HL-60 (cell line): ENCODE measurements at places on chromosomes 12 and 14.

- DNase-seq: no peak
Observed at GRCh38 chr12:30959110-30959710, 32.7 kb downstream of the TSPAN11 start.

GRCh38 chr12:94287245-94287628, 138.9 kb downstream of the PLXNC1 start:
- DNase-seq: no peak

DNA sequence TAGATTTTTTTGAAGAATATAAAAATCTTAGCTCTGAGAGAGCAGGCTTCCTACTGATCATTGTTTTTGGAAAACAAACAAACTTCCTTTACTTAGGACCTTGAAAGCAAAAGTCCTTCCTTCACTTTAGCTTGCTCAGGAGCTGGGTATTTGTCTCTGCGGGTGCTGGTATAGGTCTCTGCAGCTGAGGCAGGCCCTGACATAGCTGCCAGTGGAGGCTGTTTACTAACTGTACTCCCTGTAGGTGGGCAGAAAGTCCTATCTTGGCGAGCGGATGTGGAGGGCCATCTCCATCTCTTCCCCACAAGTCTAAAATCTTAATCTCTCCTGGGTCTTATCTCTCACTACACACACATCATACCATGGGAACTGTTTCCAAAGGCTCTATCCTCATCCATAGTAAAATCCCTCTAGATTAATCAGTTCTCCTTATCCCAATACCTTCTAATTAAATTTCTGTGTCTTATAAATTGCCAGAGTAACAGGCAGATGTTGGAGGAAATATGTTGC, 4.1 kb upstream of the MIA2 start:
- no peak for DNase-seq

DNA sequence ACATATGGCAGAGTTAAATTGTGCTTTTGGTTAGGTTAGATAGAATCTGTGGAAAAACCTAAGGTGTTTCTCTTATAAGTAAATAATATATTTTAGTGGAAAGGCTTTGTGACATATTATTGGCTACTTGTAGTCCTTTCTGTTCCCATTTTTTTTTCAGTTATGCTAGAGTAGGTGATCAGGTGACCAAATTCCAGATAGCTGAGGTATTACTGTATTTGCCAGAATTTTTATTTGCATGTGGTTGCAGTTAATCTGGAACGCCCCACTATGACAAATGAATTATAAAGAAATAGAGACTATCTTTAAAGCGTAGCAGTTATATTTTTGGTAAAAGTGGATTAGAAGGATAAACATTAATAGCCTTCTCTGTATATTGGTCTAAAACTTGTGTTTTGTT, 52.0 kb downstream of the ARHGAP5 start:
- no peak for DNase-seq

GRCh38 chr12:19434538-19434937, 4.8 kb upstream of the AEBP2 start:
- no peak for DNase-seq

GRCh38 chr12:7113389-7113871, 4.4 kb upstream of the C1RL start:
- peak; percentile 41 for DNase-seq

GRCh38 chr12:15562263-15562662, 226.9 kb downstream of the EPS8 start:
- no peak for DNase-seq

DNA sequence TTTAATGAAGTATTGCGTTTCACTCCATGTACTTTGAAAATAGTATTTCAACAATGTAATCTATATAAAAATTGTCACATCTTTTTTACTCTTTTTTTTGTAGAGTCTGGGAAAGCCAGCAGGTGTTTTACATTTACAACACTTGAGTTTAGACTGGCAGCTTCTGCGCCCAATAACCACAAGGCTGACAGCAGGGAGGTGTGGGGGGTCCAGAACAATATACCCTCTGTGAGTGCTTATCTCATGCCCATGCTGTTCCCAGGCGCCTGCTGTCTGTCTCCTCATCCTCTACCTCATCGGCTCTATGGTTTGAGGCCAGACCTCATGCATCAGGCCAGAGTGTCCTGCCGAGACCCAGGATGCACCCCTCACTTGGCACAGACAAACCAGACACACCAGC, 24.9 kb downstream of the FBRSL1 start:
- no peak for DNase-seq

DNA sequence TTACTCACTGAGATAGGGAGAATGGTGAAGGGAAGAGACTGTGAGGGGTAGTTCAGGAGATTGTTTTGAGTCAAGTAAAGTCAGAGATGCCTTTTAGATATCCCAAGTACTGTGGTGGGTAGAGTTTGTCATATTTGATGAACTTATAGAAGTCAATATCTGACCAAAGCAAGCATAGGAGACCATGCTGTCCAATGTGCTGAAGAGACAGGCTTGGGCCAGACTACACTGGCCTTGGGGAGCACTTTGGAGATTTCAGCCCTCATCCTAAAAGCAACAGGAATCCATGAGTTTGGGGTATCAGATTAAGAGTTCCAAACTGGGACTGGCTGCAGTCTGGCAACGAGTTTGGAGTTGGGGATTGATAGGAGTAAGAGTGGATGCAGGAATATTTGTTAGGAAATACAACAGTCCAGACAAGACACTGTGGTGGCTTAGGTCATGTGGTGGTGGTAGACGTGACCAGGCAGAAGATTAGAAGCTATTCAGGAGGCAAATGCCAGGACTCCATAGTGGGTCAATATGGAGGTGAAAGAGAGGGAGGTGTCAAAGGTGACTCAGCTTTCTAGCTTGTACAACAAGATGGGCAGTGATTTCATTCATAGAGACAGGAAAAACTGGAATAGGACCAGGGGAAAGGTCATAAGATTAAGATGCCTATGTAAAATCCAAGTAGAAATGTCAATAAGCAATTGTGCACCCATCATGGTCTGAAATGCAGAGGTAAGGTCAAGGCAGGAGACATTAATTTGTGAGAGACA, 81.9 kb downstream of the FAR2 start:
- no peak for DNase-seq

DNA sequence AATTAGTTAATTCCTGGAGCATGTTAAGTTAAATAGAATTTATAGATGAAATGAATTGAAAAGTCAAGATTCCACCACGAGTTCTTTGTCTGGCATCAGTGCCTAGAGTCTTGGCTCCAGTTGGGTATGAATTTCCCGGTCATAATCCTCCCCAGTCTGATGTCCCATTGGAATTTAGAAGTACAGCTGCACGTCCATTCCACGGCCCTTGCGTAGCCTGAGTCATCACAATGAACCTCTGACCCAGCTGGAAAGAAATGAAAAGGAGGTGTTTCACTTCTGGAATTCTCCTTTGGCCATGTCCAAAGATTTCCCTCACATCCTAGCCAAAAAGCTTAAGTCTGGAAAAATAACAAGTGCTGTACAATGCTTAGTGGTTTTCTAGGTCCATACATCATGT, 122.7 kb downstream of the KICS2 start:
- no peak for DNase-seq

DNA sequence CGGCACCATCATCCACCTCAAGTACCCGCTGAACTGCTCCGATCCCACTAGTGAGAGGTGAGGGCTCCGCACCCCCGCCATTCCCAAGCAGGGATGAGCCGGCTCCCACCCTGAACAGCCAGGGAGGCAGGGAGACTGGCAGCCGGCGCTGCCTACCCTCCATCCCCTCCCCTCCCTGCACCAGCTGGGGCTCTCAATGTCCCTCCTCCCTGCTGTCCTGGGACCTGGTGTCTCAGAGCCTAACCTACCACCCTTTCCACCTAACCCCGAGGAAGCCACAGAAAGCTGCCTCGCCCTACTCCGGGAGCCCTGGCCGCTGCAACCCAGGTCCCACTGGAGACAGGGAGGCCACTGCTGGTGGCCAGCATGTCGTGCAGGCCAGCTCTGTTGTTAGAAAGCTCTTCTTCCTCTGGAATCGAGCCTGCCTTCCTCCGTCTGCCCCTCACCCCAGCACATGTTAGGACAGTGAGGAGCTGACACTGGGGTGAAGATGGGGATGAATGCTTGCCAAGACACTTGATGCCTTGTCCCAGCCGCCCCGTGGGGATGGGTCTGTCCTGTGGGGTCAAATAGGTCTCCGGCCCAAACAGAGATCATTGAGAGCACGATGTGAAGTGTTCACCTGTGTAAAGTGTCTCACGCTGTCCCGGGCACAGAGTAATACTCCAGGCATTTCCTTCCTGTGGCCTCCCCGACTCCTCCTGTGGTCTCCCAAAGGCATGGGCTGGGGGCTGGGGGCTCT, 1.1 kb downstream of the PTPN6 start:
- DNase-seq: no peak

DNA sequence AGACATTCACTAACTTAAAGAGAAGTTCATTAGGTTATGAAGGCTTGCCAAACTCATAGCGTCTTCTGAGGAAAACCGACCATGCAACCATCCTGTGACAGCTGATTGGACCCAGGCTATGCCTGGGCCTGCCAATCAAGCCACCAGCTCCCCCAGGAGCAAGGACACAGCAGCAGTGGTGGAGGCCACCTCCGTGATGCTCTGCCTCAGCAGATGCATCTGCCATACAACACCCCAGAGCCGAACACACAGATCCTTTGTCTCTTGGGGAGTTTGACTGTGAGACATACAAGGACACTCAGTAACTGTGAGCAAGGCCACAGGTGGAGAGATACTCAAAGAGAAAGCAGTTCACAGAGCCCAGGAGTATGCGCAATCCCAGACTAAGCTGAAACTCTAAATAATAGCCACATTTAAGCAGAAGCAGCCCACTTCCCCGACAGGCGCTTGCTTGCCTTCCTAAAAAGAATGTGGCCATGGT, 10.0 kb upstream of the CNIH1 start:
- DNase-seq: no peak

DNA sequence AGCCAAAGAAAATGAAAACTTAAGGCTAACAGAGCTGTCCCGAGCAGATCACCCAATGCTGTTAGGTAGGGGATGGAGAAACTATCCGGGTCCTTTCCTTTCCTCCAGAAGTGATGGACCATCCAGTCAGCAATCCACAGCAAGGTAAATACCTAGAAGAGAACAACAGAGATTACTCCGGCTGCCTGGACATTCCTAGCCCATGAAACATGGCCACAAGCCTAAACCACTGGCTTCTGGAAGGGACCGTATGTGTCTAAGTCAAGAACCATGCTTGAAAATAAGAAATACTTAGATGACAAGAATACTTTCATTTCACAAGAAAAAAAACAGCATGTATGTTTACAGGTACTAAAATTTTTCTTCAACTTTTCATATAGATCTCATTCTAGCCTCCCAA, 152.9 kb downstream of the SLC41A2 start:
- no peak for DNase-seq

GRCh38 chr14:68854421-68854820, 61.6 kb upstream of the ZFP36L1 start:
- peak; percentile 26 for DNase-seq

DNA sequence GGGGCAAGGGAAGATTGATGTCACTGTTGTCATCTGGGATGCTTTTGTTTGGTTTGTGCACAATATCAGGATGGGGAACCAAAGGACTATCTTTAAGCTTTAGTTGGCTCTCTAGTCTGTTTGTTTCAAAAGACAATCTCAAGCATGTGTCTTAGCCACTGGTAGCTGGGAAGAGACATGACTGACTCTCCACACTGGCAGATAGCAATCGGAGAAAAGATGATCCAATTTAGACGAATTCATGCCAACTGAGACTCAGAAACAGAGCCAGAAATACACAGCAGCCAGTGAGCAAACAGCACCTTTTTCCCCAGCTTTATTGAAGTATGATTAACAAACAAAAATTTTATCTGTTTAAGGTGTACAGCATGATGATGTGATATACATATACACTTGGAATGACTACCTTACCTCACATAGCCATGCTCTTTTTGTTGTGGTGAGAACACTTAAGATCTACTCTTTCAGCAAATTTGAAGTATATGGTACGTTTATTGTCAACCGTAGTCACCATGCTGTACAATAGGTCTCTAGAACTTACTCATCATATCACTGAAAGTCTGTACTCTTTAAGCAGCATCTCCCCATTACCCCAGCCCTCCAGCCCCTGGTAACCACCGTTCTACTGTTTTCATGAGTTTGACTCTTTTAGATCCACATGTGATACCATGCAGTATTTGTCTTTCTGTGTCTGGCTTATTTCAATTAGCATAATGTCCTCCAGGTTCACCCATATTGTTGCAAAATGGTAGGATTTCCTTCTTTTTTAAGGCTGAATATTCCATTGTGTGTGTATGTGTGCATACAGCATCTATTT, 50.6 kb downstream of the DUSP16 start:
- no peak for DNase-seq

DNA sequence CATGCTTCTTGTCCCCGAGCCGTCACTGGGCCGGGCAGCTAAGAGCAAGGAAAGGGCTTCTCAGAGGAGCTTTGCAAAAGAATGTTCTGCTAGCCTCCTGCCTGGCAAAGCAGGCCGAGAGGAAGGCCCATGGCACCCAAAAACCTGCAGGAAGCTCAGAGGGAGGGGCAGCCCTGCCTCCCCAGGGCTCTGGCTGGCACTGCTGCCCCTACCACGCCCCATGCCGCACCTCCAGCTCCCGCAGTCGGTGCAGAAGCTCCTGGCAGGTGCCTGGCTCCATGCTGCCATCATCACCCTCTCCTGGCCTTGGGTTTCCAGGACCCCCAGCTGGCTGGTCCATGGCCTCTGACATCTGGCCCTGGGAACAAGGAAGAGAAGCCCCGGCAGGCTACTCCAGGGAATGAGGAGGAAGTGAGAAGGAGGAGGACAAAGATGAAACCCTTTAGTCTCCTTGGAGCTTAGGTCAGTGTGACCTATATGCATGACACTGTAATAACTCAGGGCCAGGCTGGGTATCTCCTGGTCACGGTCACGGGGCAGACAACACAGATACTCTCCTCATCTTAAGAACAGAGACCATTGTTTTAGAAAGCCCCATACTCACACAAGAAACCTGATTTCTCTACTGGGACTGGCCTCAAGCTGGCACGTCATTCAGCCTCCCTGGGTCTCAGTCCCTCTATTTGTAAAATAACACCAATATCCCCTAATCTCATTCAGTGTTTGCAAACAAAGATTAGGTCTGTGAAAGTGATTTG, 24.3 kb downstream of the NCKAP5L start:
- DNase-seq: no peak

DNA sequence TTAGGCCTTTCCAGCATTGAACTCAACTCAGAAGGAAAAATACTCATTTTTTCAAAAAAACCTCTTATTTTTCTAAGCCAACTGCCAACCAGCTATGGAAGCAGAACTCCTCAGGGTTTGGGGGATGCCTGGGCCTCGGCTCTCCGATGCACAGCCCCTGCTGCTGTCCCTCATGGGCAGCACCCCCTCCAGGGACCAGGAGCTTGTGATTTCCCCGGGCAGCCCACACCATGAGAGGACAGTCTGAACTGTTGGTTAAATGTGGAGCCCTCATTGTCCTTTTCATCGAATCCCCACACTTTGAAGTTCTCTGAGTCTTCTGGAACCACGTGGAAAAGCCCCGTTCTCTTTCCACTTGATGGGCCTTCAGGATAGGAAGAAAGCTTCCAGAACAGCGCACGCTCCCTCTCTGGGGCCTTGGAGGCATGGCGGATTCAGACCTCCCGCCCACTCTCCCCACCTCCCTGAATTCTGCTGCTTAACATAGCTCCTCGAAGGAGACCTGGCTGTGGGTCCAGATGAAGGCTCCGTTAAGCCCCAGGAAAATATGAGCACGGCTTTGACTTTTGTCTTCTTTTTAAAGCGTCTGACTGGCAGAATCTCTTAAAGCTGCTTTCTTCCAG, 156.6 kb downstream of the CALM1 start:
- no peak for DNase-seq
